ENCODE measurements at places on chromosomes 7 and 10.
A peak's percentile ranks its signal among the peaks of the same experiment; 100 is the strongest.

- DNase-seq, result no peak
Observed at GRCh38 chr7:2272031-2272430, 30.0 kb downstream of the NUDT1 start.

- DNase-seq, result no peak
Observed at GRCh38 chr7:23383225-23383624, 84.1 kb downstream of the MALSU1 start.

DNA sequence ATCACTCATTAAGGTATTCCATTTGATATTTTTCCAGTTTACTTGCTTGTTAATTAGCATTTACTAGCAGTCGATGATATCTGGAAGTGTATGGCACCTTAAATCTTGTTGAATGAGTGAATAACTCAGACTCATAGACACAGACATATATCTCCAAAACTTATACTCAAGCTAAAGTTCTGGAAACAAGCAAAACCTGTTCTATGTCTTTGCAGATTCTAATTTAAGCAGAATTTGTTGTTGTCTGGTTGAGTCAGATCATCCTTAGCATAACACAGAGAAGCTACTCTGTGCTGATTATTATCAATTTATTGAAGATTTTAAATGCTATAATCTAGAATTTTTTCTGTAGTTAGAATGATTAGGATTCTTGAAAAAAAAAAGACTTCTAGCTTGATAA is 296.2 kb downstream of the MDFIC start:
- DNase-seq, result no peak

GRCh38 chr7:159238541-159238940 is 93.9 kb upstream of the VIPR2 start:
- DNase-seq, result no peak

DNA sequence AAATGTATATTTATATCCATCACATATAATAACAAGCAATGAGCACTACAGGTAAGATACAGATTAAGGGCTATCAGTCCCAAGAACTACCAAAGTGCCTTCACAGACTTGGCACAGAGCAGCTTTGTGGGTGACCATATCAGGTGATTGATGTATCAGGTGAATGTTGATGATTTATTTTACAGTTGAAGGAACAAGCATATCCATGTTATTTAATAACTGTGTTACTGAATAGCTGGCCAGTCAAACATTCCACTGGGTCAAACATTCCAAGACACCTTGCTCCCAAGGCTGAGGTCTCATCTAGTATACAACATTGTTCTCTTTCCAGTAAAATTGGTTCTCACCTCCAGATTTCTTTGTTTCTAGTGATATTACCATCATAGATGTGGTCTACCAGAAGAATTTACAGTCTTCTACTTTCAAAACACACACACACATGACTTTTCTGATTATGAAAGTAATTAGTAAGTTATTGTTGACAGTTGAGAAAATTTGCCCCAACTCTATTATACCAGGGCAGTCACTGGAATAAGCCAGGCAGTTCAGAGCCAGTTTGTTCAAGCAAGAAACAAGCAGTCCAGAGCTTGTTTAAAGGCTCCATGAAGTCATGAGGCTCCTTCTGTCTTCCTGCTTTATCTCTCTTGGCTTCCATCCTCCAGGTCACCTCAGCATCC is 68.2 kb downstream of the ELAPOR2 start:
- no peak for DNase-seq

GRCh38 chr10:14800397-14800796 is 25.7 kb upstream of the FAM107B start:
- no peak for DNase-seq

DNA sequence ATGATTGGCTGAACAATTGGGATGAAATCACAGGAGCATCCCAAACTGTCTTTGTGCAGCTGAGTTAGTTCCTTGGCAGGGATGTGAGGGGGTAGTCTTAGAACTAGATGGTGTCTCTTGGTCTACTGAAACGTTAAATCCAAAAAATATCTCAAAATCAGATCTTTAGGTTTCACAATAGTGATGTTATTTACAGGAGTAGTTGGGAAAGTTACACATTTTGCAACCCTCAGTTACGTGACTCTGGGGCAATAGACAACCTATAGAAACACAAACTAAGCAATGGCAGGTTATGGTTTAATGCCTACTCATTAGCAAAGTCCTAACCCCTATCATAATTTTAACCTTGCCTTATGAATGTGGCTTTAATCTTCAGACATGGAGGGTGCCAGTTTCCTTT is 24.0 kb downstream of the PKD1L1 start:
- no peak for DNase-seq

- DNase-seq, result no peak
Observed at GRCh38 chr7:143237366-143237765, 15.5 kb downstream of the TAS2R40 start.

DNA sequence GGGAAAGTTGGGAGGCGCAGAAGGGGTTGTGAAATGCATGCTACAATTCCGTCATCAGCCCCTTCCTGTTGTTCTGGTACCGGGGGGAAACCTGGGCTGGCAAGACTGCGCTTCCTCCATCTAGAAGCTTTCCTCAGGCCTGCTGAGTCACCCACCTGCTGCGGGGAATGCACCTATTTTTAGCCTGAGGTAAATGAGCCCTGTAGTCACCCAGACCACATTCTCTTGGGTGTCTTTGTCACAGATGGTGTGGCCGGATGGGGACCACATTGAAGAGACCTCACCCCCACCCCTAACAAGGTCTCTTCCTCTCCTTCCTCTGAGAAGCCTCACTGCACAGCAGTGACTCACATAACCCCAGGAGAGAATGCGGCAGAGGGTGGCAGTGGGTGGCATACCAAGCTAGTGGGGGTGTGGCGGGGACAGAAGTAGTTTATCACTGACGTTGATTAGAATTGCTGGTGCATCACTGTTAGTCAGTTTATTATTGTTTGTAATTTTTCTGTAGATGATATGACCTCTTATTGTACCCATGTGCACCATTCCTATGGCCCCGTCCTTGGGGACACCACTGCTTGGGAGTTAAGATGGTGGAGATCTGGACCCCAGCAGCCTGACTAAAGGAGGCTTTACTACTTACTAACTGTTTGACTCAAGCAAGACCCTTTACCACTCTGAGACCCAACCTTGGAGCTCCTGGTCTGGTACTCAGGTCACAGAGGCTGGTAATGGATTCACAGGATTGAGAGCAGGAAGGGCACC is 83.0 kb upstream of the DUSP5 start:
- DNase-seq, result peak; percentile 56

- no peak for DNase-seq
Observed at GRCh38 chr10:101859530-101859929, 15.9 kb upstream of the KCNIP2 start.

DNA sequence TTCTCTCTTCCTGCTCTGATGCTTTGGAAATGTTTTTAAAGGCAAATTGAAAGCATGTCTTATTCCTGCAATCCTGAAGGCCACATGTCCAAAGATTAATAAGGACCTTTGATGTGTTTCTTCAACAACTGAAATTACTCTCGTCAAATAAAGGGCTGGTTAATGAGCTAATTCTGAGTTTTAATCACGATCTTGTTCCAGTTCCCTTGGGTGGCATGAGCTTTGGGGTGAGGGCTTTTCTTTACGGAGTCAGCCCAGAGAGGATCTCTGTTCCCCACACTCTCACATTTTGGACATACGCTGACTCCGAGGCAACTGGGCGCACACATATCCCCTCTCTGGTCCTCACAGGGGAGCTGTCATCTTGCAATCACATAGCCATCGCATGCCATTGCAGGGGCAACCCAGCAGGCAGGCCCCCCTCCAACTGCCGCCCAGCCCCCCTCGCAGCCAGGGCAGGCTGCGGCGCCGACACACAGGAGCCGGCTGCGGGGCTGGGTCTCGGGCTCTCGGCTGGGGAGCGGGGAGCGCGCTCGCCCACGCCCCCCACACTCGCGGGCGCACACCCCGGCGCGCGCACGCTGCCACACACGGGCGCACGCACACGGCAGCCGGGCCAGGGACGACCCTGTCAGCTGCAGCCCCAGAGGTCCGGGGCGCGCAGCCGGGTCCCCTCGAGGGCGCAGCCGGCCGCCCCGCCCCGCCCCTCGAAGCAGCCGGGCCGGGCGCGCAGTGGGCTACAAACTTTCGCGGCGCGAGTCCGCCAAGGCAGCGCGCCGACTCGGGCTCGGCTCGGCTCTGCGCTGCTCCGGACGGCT is at the start of gene GDF10:
GDF10 (plus strand) TSS at position 587 of the 818 bp plus-strand sequence. CDS start 455 bp downstream, outside the sequence.
- DNase-seq, result no peak

- DNase-seq, result no peak
Observed at GRCh38 chr10:132948351-132948750, 6.0 kb upstream of the CFAP46 start.

DNA sequence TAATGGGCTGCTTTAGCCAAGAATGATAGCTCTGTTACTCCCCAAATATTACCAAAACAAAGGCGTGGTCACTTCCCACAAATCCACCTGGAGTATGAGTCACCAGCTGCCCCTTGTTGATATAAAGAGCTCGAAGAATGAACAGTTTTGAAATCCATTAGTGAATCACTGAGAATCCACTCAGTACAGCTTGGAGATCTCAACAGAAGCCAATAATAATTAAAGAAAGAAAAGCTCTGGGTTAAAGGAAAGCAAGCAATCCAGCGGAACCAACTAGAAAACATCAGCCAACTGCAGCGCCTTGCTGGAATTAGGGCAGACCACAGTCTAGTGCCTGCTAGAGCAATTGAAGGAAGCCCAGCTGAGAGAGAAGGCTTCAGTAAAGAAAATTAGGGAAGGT is 576.0 kb upstream of the C7orf33 start:
- no peak for DNase-seq

All from mucosa of gallbladder (tissue), 1 donor.